Upper lobe of left lung (tissue), 6 donors: ENCODE measurements at places on chromosomes 1 and 21. TPM values are rescaled to one million over a fixed set of nuclear protein-coding genes. Genes with fewer than 3 reads are reported as not detected.
A peak's percentile ranks its signal among the peaks of the same experiment; 100 is the strongest.

RUNX3 gene
- total RNA-seq = 15.6 TPM

SPRR2E gene
- total RNA-seq = not detected

GRCh38 chr1:37020653-37021277, 13.6 kb downstream of the GRIK3 start:
- H3K4me1 ChIP-seq = no peaks in the 10 kb centered on the region
- H3K27me3 ChIP-seq = no peaks in the 10 kb centered on the region
- no peak overlapping the region for H3K27ac ChIP-seq
- H3K4me3 ChIP-seq = no peak overlapping the region
- H3K36me3 ChIP-seq = no peaks in the 10 kb centered on the region

DNA sequence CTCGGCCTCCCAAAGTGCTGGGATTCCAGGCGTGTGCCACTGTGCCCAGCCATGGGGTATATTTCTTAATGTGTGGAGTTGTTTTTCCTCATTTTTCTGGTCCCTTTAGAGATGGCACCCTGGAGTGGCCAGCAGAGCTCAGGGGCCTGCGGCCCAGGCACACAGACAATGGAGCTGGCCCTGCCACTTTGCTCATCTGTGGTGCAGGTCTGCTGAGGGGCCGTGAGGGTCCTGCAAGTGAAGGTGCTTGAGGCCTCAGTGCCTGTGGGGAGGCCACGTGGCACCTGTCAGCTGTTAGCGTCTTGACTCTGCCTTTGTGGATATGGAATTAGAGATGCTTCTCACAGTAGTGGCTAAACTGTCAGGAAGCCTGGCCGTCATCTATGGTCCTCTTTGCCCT, 7.5 kb downstream of the COL18A1 start:
- no peaks in the 10 kb centered on the region for H3K36me3 ChIP-seq
- no peak overlapping the region for H3K4me3 ChIP-seq
- H3K27me3 ChIP-seq = no peaks in the 10 kb centered on the region
- DNase-seq = peak; percentile 34
- H3K4me1 ChIP-seq = no peaks in the 10 kb centered on the region
- no peak overlapping the region for H3K27ac ChIP-seq

GRCh38 chr1:161172776-161173376, 4.4 kb downstream of the B4GALT3 start:
- no peak for DNase-seq
- H3K27me3 ChIP-seq = no peaks in the 10 kb centered on the region
- peaks cover 22% of the 10 kb centered on the region for H3K36me3 ChIP-seq
- H3K4me1 ChIP-seq = peaks cover 20% of the 10 kb centered on the region
- H3K4me3 ChIP-seq = no peak overlapping the region
- H3K27ac ChIP-seq = no peak overlapping the region

- no peaks in the 10 kb centered on the region for H3K27me3 ChIP-seq
- H3K4me3 ChIP-seq = no peak overlapping the region
- no peak overlapping the region for H3K27ac ChIP-seq
- no peaks in the 10 kb centered on the region for H3K36me3 ChIP-seq
- no peak for DNase-seq
Measured at GRCh38 chr1:222239130-222239529, 308.8 kb downstream of the HHIPL2 start.

DNA sequence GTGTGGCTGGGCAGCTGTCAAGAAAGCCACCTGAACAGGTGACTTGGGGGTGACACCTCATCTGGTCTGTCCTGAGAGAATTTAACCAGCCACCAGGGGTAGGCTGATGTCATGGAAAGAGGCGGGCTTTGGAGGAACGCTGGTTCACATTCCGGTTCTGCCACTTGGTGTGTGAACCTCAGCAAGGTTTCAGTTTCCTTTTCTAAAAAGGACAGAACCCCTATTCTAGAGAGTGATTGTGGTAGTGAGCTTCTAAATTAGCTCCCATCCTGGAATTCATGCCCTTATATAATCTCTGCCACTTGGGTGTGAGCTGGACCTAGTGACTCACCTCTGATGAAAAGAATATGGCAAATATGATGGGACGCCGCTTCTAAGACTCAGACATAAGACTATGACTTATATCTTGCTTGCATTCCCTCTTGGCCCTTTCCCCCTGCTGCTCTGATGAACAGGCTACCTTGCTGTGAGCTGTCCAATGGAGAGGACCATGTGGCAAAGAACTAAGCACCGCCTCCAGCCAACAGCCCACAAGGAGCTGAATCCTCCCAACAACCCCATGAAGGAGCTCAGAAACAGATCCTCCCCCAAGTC, 332.1 kb downstream of the RRAGC start:
- H3K27ac ChIP-seq = peak overlapping the region; percentile 1
- no peaks in the 10 kb centered on the region for H3K27me3 ChIP-seq
- no peaks in the 10 kb centered on the region for H3K36me3 ChIP-seq
- no peaks in the 10 kb centered on the region for H3K4me1 ChIP-seq
- DNase-seq = no peak
- H3K4me3 ChIP-seq = no peak overlapping the region

DNA sequence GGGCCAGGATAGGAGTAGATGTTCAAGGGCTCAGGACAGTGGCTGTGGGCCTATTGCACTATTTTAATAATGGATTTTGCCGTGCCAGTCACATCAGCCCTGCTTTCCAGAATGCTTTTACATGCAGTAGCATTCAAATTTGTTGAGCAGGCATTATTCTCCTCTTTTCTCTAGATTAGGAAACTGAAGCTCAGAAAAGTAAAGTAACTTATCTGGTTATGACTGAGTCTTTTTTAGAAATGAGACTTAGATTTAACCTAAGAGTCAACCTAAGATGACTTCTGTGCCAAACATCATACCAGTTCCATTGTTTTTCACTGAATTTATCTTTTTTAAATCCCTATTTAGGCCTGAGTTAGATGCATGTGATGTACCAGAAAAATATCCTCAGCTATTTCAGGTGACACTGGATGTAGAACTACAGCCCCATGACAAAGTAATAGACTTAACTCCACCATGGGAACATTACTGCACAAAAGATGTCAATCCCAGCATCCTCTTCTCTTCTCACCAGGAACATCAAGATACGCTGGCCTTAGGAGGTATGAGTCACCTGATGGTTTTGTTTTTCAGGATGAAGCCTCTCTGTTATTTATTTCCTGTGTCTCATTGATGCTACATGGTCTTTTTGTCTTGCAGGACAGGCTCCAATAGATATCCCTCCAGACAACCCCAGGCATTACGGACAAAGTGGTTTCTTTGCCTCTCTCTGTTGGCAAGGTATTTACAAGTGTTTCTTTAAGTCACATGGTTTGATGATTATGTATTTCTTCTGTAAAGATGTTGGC, 31.4 kb upstream of the LEPR start:
- no peak overlapping the region for H3K4me3 ChIP-seq
- no peaks in the 10 kb centered on the region for H3K36me3 ChIP-seq
- H3K4me1 ChIP-seq = no peaks in the 10 kb centered on the region
- no peaks in the 10 kb centered on the region for H3K27me3 ChIP-seq

GRCh38 chr1:101079341-101079740, 53.8 kb upstream of the DPH5 start:
- H3K27me3 ChIP-seq = no peaks in the 10 kb centered on the region
- H3K4me1 ChIP-seq = no peaks in the 10 kb centered on the region
- no peaks in the 10 kb centered on the region for H3K36me3 ChIP-seq
- H3K4me3 ChIP-seq = no peak overlapping the region

DNA sequence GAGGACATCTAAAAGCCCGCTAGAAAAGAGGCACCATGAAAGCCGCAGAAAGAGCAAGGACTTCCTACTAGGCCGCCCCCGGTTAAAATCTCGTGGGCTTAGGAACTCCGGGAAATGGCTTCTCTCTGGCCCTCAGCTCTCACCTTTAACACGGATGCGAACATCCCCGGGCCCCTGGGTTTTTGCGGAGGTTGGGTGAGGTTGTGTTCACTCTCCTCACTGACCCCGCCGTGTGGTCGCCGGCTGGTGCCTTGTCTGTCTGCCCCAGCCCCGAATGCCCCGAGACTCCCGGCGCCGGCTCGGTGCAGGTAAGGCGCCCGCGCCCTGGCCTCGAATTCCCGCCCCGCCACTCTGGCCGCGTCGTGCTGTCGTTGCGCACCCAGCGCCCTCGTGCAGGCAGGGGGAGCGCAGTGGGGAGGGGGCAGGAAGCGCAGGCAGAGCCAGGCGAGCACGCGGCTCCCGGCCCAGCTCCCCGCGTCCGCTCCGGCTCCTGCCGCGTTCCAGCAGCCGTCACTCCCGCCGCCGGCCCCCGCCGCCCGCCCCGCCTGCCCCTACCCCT, at the start of gene SHISAL2A:
Gene SHISAL2A (plus strand): TSS at position 437 of the 559 bp plus-strand sequence. CDS start 326 bp downstream, outside the sequence.
- H3K4me3 ChIP-seq = peak within 1 kb of the TSS; percentile 46
- peaks cover 11% of the 10 kb centered on the region for H3K27me3 ChIP-seq
- H3K36me3 ChIP-seq = no peaks in the 10 kb centered on the region
- no peak within 1 kb of the TSS for H3K27ac ChIP-seq
- H3K4me1 ChIP-seq = peaks cover 15% of the 10 kb centered on the region

DNA sequence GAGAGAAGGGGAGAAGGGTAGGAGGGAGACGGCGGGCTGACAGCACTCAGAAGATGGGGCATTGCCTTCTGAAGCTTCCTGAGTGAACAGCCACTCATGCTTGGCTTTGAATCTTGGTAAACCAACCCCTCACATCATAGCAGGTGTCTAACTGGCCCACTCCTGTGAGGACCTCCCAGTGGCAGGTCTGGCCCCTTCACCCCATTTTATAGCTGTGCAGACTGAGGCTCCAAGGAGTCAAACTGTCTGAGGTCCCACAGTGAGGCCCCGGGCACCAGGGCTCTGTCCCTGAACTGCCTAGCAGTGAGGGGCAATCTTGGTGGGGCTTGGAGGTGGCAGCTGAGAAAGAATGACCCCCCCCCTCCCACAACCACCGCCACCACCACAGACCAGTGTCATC, 41.0 kb downstream of the SDC3 start:
- H3K4me3 ChIP-seq = no peak overlapping the region
- no peak for DNase-seq
- no peak overlapping the region for H3K27ac ChIP-seq
- peaks cover 2% of the 10 kb centered on the region for H3K36me3 ChIP-seq
- H3K27me3 ChIP-seq = no peaks in the 10 kb centered on the region

GRCh38 chr1:117582451-117582850, 23.4 kb upstream of the TENT5C start:
- no peaks in the 10 kb centered on the region for H3K27me3 ChIP-seq
- H3K4me1 ChIP-seq = no peaks in the 10 kb centered on the region
- H3K4me3 ChIP-seq = no peak overlapping the region

- peak overlapping the region; percentile 58 for H3K27ac ChIP-seq
- H3K27me3 ChIP-seq = no peaks in the 10 kb centered on the region
- no peaks in the 10 kb centered on the region for H3K36me3 ChIP-seq
- no peaks in the 10 kb centered on the region for H3K4me1 ChIP-seq
Measured at GRCh38 chr21:41641821-41642701, 124.8 kb downstream of the RIPK4 start.

DNA sequence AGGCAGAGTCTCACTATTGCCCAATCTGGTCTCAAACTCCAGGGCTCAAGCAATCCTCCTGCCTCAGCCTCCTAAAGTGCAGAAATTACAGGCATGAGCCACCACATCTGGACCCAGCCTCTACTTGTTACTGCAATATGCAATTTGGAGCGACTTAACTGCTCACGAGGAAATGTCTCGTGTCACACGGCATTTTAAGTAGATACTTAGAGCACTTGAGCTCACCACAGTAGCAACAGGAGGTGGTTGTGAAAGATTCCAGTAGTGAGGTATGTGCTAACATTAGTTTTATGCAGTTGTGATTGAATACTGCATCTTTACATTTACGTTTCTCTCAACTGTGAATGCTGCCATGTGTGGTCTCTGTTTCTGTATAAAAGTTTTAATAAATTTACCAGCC, 5.8 kb upstream of the NDUFV3 start:
- peak overlapping the region; percentile 44 for H3K27ac ChIP-seq
- no peaks in the 10 kb centered on the region for H3K27me3 ChIP-seq
- no peak overlapping the region for H3K4me3 ChIP-seq
- no peaks in the 10 kb centered on the region for H3K36me3 ChIP-seq
- H3K4me1 ChIP-seq = peaks cover under 1% of the 10 kb centered on the region
